ENCODE measurements at places on chromosomes 5 and 9.

GRCh38 chr5:113378081-113378480 is 56.7 kb downstream of the TSSK1B start:
- DNase-seq = no peak

- DNase-seq = no peak
Measured at GRCh38 chr9:19174127-19174912, 47.0 kb upstream of the PLIN2 start.

DNA sequence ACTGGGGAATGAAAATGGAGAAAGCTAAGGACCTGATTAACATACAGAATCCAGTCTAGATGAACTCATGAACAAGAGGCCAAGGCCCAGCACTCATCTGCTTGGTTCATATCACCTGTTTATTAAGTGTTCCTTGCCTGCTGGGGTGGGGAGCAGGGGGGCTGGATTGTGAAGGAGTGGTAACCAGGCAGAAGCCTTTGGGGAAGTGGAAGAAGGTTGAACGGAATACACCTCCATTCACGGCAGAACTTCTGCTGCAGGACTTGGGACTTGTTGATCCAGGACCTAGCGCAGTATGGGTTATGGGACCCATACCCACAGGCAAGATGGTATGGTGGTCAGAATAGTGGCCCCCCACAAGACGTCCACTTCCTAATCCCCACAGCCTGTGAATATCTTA is 8.8 kb upstream of the SEPTIN8 start:
- no peak for DNase-seq

DNA sequence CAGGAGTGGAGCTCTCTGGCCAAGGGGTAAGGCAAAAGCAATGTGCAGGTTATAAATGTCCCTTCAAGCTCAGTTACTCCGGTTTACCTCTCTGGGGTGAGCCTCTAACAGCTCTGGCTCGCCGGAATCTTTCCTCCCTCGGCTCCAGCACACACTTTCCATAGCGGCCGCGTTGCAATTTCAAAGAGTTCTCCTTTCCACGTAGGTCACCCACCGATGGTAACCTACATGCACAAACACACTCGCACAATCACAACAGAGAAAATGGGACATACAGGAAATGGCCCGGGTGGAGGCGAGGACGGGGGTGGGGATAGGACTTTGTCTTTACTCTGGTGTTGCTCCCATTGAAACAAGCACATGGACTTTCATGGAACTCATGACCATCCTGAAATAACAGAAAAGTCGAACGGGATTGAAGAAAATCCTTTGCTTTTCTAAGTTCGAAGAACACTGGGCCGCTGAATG is 1.2 kb downstream of the LHFPL2 start:
- no peak for DNase-seq

DNA sequence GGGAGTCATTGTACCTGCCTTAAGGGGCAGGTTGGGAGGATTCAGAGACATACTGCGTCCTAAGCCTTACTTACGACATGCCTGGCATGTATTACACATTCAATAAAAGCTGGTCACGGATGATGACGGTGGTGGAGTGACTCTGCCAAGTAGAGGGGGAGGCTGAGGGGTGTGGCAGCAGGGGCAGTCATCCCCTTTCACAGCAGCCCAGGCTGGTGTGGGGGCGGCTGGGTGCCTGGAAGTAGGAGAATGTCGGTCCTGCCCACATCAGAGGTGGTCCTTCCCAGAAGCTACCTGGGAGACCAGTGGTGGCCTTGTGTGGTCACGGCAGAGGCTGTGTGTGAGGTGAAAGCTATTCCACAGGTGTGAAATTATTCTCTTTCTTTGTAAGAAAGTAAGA is 8.9 kb downstream of the ZBTB34 start:
- DNase-seq = no peak

- DNase-seq = no peak
Measured at GRCh38 chr5:132444061-132444460, 46.5 kb downstream of the IRF1 start.

GRCh38 chr9:122099271-122099869 is 6.3 kb upstream of the TTLL11 start:
- DNase-seq = peak; percentile 80

GRCh38 chr5:88557881-88558280 is 289.2 kb upstream of the TMEM161B start:
- DNase-seq = no peak

DNA sequence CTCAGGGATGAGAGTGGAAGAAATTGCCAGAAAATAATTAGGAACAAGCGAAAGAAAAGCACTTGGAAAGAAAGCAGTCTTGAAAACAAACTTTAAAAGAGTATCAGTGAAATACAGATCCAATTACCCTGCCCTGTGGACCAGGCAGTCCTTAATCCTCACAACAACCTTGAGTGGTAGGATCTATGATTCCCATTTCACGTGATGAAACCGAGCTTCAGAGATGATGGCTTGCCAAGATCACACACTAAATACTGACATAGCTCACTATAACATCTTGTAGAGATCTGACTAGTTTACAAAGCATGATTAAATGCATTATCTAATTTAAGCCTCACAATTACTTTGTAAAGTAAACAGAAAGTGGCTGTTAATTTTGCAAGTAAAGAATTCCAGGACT is 55.5 kb upstream of the ABCA1 start:
- no peak for DNase-seq

GRCh38 chr9:96447406-96447805 is 2.6 kb upstream of the HABP4 start:
- DNase-seq = no peak

- DNase-seq = no peak
Measured at GRCh38 chr9:113957351-113957750, 81.2 kb downstream of the ZNF618 start.

DNA sequence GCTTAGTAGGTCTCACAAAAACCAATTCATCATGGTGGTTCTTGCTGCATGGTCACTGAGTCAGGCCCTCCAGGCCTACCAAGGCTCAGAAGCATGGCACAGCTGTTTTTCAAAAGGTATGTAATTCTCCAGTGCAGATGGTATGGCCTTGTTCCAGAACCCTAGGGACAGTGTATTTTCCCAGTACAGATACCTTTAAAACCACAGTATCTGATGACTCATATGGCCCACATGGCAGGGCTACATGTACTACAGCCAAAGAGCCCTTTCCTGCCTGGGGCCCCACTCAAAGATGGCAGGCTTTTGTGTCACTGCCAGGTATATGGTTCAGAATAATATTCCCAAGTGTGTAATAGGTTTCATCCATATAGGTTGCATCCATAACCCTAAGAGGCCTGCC is 16.5 kb downstream of the CSF2 start:
- no peak for DNase-seq

- no peak for DNase-seq
Measured at GRCh38 chr9:135769489-135770202, 67.7 kb downstream of the KCNT1 start.

DNA sequence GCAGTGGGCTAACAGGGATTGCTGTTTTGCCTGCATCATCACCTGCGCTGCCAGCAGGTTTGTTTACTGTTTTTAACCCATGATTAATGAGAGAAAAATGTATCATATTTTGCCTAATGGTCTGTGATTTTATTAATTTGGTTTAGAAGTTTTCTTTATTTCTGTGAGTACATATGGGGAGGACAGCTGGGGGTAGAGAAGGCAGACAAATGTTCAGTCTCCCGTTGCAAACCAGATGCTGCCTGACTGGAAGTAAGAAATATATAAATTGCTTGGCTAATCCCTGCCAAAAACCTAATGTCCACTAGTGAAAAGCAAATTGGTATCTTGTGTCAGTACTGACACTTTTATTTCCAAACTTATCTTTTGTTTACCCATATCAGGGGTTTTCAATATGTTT is 1766.1 kb upstream of the C9orf72 start:
- no peak for DNase-seq

DNA sequence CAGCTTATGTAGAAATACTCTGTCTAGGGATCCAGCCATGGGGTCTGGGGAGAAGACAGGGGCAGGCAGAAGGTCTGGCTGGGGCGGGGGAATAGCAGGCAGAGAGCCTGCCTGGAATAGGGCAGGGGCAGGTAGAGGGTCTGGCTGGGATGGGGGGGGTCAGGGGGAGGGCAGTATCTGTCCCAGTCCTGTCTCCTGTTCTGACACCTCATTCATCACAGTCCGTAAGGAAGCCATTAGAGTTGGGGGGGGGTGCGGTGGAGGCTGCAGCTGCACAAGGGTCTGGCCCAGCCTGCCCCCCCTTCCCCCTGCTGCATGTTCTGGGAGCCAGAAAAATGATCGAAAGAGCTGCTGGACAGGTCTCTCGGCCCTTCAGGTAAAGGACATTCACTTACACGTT is 32.6 kb downstream of the CNTFR start:
- no peak for DNase-seq

- DNase-seq = no peak
Measured at GRCh38 chr5:82312373-82312856, 34.3 kb upstream of the RPS23 start.

- no peak for DNase-seq
Measured at GRCh38 chr9:113328045-113328782, 11.9 kb downstream of the WDR31 start.

DNA sequence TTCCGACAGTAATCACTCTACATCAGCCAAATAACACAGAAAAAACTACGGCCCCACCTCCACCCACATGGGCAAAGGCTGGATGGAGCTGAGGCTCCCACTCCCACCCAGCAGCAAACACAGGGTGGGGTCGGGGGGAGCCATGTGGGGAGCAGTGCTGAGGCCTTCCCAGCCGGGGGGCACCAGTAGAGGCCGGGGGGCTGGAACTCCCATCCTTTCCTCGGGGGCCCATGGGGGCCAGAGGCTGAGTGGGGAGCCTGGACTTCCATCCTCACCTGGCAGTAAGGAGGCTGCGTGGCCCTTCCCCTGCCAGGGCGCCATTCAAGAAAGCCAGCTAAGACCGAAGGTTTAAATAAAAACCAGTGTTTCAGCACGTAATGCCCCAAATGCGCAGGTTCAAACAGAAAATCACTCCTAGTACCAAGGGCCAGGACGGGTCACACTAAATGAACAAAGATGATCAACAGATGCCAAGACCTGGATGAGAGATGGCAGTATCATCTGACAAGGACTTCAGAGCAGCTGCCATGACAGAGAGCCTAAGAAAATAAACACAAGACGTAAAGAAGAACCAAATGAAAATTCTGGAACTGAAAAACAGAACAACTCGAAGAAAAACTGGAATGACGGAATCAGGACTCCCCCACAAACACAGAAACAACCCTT is 9.4 kb downstream of the CCDC127 start:
- no peak for DNase-seq

Data from T-helper 17 cell (primary cell).